ENCODE measurements at places on chromosomes 2 and 18.

GRCh38 chr18:22398464-22398863 is 19.3 kb downstream of the CTAGE1 start:
- DNase-seq, result no peak

- no peak for DNase-seq
Measured at GRCh38 chr2:37375741-37376288, 31.4 kb downstream of the QPCT start.

DNA sequence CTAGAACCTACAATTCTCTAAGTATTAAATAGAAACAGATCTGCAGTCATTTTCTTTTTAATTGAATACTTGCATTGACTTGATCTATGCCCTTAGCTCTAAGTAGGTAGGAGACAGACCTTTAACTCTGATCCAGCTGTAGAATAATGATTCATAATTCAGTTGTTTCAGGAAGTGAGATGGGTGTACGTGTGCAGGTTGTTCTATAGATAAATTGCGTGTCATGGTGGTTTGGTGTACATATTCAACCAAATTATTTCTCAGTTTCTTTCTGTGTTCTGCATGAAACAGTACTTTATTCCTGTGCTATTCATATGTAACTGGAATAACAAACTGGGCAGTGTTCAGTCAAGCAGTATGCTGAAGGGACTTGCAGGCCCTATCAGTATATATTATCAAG is 34.3 kb upstream of the CD226 start:
- no peak for DNase-seq

- DNase-seq, result no peak
Measured at GRCh38 chr2:139165601-139166000, 385.4 kb upstream of the NXPH2 start.

DNA sequence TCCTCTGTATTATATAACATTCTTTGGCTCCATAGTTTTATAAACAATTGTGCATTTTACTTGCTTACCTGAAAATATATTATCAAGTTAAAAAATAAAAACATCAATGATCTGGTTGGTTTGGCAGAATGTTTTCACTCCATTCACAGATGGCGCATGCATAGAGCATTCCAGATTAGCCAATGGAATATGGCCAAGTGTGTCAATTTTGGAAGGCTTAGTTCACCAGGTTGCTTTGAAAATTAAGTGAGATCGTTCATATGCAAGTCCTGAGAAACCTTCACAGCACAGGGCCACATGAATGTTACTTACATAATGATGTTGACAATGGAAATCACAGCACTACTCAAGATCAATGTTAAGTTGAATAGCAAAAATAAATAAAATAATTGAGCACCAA is 335.7 kb downstream of the GRB14 start:
- DNase-seq, result no peak

Measured in activated CD4-positive, alpha-beta T cell treated with anti-CD3 and anti-CD28 coated beads, Interleukin-2, Interleukin-6, amounts not matched to agents 100 ng/mL and 50 ng/mL, durations not matched to agents 16 hours and 8 hours (primary cell).